ENCODE measurements at places on chromosomes 2 and 18.

GRCh38 chr2:209425471-209426071 lies 1.7 kb downstream of the MAP2 start:
- no peak for DNase-seq

GRCh38 chr2:183024339-183025095 lies 13.7 kb downstream of the NCKAP1 start:
- DNase-seq = no peak

DNA sequence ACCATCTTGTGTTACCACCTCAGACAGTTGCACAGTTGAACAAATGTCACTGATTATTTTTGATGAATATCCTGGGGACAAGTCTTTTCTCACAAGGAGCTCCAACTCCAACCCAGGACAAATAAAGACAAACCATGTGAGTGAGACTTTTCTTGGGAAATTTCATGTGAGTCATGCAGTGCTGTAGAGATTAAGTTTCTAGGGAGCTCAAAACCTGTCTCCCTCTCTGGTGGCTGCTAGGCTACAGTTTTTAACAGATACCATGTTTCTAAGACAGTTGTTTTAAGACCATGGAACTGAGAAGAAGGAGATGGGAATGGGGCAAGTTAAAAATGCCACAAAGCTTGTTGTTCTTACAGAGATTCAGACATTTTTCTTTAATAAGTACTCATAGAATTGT lies 255.5 kb downstream of the RIT2 start:
- no peak for DNase-seq

- no peak for DNase-seq
Measured at GRCh38 chr2:204533629-204534370, 11.5 kb upstream of the PARD3B start.

DNA sequence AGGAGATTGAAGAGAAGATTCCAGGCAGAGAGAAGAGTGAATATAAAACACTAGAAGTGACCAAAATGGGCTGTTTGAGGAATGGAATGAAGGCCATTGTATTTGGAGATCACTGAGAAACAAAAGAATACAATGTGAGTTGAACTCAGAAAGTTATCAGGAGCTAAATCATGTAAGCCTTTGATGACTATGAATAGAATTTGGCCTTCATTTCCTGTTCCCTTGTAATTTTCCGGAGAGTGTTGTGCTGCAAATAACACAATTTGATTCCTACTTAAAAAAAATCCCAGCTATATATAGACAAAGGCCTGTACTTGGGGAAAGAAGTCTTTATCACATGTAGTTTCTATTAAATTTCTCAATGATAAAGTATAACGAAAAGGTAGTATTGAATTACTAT lies 33.7 kb upstream of the KYNU start:
- no peak for DNase-seq

DNA sequence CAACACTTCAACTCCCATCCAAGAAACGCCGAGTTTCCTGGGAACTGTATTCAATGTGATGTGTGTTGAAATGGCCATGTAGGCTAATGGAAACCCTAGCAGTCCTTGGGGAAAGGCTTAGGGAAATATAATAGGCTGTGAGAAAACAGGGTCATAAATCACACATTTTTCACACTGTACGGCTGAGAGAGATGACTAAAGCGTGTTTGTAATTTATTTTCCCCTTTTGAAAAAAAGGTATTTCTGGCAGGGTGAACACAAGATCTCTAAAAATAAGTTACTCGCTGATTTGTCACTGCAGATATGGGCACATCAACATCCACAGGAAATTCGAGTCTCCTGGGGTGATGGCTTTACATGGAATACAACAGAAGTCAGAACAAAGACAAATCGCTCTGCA lies 109.6 kb upstream of the ST6GAL2 start:
- no peak for DNase-seq

GRCh38 chr18:33711514-33711913 lies 133.5 kb downstream of the ASXL3 start:
- DNase-seq = no peak

DNA sequence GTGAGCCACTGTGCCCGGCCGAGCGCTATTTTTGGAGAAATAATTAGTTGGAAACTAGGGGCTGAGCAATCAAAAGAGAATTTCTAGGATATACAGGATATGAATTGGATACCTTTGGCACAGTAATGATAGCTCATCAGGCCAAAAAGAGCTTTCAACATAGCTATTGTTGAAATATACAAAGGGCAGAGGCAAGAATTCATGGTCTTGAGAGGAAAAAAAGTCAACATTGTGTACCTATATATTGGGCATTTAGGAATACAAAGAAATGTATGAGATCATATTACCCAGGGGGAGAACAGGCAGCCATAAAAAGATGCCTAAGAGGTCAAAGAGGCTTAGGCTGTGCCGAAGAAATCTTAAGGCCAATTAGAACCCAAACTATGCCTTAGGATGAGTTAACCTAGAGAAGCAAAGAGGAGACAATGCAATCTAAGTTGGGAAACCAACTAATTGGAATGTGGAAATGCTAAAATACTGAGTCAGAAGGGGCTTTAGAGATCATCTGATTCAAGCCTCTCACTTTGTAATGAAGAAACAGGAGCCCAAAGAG lies 99.0 kb downstream of the RBBP8 start:
- no peak for DNase-seq

DNA sequence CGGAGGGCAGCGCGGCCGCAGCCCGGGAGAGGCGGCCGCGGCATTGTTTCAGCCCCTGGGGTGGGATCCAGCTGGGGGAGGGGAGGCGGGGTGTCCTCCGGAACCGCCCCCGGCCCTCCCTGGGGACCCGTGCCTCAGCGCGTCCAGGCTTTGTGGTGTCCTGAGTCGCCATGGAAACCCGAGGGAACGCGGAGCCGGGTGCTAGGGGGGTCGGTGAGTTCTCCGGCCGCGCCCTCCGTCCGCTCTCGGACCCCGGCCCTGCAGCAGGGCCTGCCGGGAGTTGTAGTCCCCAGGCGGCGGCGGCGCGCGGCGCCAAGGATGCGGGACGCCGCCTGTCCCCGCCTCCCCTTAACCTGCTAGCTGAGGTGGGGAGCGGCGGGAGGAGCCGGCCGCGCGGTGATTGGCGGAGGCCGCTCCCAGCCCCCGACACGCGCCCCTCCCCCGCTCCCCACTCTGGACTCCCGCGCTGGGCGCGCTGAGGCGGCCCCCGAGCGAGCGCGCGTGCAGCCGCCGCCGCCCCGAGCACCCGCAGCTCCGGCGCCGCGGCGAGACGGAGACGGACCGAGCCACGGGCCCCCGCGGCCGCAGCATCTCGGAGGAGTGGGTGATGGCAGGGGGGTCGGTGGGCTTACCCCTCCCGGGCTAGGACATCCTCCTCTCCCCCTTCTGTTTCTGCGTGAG lies at the start of gene DPYSL5:
TSS of gene DPYSL5 (plus strand) at position 478 of the 681 bp plus-strand sequence. CDS start 50,368 bp downstream, outside the sequence.
- no peak for DNase-seq

GRCh38 chr2:150630587-150631235 lies 143.2 kb upstream of the RND3 start:
- no peak for DNase-seq

- DNase-seq = no peak
Measured at GRCh38 chr2:226687641-226688253, 111.9 kb downstream of the IRS1 start.

DNA sequence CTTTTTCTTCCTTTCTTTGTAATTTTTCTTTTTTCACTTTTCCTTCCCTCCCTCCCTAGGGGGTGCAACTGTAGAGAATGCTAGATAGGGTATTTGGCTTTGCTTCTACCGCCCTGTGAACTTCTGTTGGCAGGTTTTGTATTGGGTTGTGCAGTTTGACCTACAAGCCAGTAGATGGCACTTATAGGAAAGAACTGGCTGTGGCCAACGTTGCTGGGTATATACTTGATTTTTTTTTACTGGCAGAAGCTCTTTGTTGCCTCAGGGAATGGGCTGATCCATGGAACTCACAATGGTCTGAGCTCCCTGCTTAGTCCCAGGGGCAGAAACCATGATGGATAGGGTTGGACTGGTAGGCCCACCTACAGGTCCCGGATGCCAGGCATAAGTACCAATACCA lies 1019.5 kb upstream of the LRRTM1 start:
- no peak for DNase-seq

DNA sequence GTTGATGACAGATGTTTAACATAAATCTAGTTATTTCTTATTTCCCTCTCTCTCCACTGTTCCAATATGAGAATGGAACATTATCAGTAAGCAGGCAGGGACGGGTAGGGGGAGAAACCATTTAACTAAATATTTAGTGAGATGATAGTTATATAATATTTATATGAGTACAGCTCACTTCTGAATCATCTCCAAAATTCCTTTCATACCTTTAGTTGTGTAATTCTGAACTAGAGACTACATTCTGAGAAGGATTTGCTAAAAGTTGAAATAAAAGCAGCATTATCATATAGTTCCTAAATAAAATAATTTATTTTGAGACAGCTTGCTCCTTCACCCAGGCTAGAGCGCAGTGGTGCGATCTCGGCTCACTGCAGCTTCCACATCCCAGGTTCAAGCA lies 41.4 kb downstream of the B4GALT6 start:
- no peak for DNase-seq

Data from stimulated activated CD4-positive, alpha-beta T cell treated with anti-CD3 and anti-CD28 coated beads, Interleukin-2, amount 100 ng/mL, for 48 hours (primary cell).